ENCODE measurements at places on chromosomes 16 and 17.
A peak's percentile ranks its signal among the peaks of the same experiment; 100 is the strongest.

DNA sequence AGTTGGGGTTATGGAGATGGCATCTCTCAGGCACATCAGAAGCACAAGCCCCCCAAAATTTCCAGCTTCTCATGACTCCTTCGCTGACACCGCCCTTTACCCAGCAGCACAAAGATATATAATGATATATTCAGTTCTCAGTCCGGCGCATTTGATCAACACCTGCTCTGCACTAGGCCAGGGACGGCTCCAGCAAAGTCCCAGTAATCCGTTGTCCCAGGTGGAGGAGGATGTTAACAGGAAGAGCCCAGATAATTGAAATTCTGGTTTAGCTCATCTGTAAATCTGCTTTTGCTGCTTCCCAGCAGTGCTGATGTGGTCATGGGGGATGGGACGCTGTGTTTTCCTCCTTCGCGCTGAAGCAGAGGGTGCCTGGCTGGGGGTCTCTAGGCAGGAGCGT, 131.5 kb downstream of the OR1D5 start:
- no peak for DNase-seq

- DNase-seq = no peak
Measured at GRCh38 chr16:54152362-54153239, 134.0 kb downstream of the IRX3 start.

DNA sequence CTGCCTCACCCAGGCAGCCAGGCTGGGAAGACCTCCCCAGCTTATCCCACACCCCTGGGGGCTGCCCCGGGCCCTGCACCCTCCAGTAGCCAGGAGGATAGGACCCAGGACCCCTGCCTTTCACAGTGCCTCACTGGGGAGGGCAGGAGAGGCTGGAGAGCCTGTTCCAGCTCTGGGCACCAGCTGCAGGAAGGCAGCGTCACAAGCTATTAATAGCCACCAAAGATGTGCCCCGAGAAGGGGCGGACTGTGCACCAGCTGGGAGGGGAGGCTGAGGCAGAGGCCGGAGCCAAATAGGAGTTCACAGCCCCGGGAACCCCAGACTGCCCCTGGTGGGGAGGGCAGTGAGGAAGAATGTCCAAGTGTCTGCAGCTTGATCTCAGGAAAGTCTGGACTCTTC, 8.8 kb downstream of the SBK1 start:
- DNase-seq = no peak

GRCh38 chr16:71384073-71384724, 25.7 kb downstream of the CALB2 start:
- no peak for DNase-seq

DNA sequence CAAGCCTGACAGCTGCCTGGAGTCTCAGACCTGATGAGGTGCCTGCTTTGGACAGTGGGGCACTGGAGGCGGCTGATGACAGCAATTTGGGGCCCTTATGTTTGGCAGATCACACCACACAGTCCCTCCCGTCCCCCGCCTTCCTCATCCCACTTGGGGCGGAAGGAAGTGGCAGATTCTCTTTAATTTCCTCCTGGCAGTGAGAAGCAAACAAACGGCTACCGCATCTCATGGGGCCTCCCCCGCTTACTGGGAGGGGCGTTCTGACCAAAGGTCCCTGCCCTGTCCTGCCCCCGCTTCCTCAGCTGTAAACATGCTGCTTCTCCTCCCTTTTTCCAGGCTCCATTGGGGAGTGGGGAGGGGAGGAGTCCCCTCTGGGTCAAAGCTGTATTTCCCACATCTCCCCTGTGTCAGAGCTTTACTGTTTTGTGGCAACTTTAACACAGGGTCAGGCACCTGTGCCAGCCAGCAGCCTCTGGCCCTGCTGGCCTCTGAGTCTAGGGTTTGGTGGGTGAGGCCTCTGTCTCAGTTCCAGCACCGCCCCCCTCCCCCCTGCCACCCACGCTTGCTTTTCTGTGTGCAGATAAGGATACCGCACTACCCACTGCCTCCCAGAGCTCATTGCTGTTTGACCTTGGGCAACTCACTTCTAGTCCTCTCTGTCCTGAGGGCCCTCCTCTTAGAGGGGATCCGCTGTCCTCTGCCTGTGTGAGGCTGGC, 5.4 kb upstream of the NFATC3 start:
- DNase-seq = peak; percentile 87

DNA sequence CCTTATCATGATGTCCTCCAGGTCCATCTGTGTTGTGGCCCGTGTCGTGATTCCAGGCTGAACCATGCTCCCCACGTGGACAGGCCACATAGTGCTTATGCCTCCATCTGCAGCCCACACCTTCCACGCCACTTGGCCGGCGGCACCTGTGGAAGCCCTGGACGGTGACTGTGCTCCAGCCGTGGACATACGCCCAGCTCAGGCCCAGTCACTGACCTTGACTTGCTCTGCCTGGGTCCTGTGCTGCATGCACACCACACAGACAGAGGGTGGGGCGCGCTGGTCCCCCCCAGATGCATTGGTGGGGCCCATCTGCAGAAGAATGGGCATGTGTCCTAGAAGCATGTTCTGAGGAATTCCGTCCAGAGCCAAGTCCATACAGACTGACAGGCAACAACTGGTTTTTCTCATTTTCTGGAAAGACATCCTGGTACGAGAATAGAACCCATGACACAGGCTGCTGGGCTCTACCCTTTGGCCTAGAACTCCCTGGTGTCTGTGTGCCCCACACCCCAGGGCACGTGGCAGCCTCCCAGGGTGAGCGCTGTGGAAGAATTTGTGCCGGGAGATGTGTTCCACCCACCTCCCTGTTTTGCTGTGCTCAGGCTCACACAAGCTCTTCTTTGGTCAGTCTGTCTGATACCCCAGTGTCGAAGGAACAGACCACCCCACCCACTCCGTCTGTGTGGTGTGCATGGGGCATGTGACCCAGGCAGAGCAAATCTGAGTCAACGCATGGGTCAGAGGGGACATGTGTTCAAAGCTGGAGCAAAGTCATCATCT, 39.5 kb downstream of the GPT2 start:
- DNase-seq = no peak

DNA sequence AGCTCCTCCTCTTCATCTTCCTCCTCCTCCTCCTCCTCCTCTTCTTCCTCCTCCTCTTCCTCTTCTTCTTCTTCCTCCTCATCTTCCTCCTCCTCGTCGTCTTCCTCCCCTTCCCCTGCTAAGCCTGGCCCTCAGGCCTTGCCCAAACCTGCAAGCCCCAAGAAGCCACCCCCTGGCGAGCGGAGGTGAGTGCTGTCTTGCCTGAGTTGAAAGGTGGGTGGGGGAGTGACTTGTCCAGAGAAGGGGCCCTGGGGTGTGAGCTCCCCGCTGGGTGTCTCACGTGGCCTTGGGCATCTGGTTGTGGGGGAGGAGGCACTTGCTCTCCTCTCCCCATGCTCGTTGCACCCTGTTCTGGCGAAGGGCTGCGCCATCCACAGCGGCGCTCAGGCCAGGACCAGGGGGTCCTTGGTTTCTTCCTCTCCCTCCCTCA, 8.0 kb downstream of the ELOB start:
- DNase-seq = no peak

DNA sequence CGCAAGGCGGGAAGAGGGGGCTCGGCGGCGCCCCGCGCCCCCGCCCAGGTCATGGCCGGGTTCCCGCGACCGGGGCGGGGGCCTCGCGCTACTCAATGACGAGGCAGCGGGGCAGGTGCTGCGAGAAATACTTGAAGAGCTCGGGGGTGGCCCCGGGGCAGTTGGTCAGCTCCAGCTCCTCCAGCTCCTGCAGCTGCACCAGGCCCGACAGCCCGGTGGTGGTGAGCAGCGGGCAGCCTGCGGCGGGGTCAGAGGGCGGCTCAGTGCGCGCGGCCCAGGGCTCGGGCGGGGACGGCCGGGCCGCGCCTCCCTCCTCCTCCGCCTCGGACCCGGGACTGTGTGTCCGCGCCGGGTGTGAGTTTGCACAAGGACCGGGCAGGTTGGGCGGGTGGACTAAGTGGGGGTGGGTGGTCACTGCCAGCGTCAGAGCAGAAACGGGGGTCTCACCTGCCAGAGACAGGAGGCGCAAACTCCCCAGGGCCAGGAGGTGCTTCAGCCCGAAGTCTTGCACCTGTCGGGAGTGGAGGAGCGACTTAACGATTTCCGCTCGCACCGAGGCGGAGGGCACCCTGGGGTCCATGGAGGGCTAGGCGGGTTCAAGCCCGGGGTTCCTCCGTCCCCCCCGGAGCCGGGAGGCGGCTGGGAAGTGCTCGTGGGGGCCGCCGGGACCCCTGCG, 4.1 kb upstream of the WDR24 start:
- DNase-seq = no peak

GRCh38 chr17:57557834-57558681, 187.0 kb downstream of the CCDC182 start:
- no peak for DNase-seq
